Cortex of kidney (tissue), 1 donor: ENCODE measurements at places on chromosomes 16 and 17.

- no peak for DNase-seq
These were observed 1.8 kb downstream of the HOXB7 start for GRCh38 chr17:48609033-48609432.

GRCh38 chr17:73465130-73465952 lies 153.5 kb upstream of the CDC42EP4 start:
- DNase-seq: no peak

DNA sequence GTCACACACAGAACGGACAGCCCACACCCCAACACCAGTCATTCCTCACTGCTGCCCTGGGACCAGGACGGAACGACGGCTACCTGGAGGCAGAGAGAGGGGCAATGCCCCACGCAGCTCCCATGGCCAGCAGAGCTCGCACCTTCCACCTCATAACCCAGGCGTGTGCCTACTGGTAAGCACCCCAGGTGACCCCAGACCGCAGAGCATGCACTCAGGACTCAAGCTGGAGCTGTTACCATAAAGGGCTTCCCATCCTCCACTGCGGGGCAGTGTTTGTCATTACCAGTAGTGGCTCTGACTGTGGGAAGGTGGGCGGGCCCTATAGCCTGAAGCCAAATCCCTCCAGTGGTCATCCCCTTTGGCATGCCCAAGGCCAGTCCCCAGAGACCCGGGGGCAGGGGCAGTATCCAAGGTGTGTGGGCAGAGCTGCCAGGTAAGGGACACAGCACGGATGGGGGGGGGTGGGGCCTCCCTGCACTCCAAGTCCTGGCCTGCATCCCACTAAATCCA lies 4.7 kb upstream of the BCAR1 start:
- no peak for DNase-seq

DNA sequence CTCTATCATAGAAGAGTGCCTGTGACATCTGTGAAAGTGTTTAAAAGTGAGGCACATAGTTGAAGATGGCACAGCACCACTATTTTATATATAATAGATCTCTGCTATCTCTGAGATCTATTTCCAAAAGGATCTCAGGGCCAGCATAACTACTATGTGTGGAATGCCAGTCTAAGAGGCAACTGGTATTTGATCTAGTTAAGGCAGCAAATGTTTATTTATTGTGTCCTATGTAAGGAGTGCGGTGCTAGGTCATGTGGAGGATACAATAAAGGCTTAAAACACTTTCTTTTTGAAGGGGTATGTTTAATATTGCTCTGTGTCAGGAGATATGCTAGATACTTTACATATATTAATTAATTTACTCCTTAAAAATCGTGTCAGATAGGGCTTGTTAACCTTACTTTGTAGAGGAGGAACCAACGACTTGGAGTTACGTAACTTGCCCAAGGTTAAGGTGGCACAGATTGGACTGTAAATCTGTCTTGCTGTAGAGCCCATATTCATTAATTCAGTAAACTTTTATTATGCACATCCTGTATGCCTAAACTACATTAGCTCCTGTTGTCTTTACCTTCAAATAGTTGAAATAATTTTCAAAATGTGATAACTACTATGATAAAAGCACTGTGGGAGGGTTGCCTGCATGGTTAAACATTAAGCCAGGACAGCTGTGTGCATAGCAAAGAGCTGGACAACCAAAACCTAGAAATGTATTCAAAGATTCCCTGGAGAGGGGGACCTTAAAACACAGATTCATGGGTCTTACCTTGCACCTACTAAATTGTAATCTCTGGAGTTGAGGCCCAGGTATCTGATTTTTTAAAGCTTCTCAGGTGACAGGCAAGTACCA lies 83.3 kb downstream of the NLK start:
- DNase-seq: no peak

DNA sequence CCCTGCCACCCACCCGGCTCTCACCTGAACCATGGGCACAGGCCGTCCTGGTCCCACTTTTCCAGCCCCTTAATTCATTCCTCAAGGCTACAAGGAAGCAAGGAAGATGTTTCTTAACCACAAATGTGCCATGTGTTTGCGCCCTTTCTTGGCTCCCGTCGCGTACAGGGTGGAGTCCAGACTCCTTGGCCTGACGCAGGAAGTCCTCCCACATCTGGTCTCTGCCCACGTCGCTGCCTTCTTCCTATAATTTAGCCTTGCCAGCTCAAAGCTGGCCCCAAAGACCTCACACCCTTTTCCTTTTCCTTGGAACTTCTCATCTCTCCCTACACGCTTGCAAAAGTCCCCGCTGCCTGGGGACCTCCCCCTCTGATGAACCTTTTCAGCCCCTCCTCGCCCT lies 38.8 kb upstream of the BHLHA9 start:
- DNase-seq: no peak

- no peak for DNase-seq
These were observed 15.4 kb downstream of the RBFOX3 start for GRCh38 chr17:79595471-79595870.

GRCh38 chr16:27191352-27191924 lies 11.9 kb upstream of the KDM8 start:
- no peak for DNase-seq

DNA sequence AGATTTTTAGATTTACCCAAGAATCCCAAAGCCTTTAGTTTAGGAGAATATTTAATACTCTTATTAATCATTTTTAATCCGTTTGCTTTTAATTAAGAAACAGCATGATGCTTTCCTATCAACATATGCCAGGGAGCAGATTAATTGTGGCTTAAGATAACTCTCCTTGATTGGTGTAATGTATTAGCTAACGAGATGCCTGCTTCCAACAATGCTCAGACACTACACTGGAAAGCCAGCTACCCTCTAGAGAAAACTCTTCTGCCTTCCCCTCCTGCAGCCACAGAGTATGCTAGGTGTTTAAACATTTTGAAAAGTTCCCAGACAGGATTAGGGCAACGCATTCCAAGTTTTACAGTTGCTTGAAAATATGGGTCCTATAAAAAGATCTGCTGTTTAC lies 142.2 kb downstream of the AATF start:
- DNase-seq: no peak

GRCh38 chr17:82121660-82122629 lies 23.9 kb upstream of the FASN start:
- DNase-seq: no peak

DNA sequence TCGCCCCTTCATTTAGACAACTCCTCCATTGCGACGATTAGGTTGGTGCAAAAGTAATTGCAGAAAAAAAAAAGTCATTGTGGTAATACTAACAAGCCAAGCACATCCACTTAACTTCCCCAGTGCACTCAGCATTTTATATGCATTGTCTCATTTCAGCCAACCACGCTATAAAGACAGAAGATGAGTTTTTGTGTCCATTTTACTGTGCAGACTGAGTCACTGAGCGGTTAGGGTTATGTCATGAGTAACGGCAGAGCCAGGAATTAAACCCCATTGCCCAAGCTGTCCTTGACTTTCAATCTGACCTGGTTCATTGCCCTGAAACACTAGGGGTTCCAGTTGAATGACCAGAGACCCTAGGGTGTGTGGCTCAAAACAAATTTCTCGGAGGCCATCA lies 218.7 kb downstream of the XYLT1 start:
- no peak for DNase-seq

- DNase-seq: no peak
These were observed 118.1 kb downstream of the STXBP4 start for GRCh38 chr17:55086635-55087058.

DNA sequence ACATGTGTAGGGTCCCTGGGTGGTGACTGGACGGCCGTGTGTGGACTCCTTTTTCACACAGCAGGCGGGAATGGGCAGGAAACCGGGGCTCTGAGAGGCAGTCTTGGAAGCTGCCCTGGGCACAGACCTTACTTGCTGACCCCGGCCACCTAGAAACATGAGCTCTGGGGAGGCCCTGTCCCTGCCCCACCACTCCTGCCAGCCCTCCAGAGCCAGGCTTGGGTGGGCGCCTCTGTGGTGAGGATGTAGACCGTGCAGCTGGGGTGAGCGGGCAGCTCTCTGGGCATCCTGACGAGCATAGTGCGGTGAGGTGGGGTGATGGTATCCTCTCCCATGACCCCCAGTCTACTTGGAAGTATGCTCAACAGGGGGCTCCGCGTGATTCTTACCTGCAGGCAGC lies 121.3 kb downstream of the RAB11FIP4 start:
- no peak for DNase-seq

- no peak for DNase-seq
These were observed 37.6 kb upstream of the CNEP1R1 start for GRCh38 chr16:49987381-49987780.

- no peak for DNase-seq
These were observed 62.4 kb downstream of the VAT1L start for GRCh38 chr16:77850636-77851333.

DNA sequence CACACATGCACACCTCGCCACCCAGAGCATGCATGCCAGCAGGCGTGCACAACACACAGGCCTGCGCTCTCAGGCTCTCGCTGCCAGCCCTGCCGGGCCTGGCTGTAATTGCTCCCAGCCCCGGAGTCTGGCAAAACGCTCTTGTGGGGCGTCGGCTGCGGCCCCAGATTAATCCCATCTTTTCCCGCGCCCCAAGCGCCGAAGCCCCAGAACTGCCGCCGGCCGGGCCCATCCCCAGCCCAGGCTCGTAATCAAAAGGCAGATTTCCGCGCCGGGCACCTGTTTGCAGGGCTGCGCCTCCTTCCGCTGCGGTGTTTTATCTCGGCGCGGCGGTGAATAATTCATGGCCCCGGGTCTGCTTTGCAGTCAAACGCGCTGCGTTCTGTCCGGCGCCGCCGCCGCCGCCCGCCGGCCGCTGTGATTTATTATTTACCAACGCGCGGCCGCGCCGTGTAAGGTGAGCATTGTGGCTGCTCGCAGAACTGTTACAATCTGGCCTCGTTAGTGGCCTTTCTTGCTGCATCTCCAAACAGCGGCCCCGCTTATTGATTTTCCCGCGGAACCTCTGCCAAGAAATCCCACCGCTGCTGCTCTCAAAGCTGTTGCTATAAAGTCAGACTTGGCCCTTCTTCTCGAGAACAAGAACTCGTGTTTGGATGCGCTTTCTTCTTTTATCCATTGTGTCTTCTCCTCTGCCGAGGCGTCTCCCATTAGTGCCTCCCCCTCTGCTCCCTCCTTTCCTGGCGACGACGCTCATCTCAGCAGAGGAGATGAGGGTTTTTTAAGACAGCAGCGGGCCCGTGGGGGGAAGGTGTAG lies 126.1 kb downstream of the IRX5 start:
- DNase-seq: no peak

DNA sequence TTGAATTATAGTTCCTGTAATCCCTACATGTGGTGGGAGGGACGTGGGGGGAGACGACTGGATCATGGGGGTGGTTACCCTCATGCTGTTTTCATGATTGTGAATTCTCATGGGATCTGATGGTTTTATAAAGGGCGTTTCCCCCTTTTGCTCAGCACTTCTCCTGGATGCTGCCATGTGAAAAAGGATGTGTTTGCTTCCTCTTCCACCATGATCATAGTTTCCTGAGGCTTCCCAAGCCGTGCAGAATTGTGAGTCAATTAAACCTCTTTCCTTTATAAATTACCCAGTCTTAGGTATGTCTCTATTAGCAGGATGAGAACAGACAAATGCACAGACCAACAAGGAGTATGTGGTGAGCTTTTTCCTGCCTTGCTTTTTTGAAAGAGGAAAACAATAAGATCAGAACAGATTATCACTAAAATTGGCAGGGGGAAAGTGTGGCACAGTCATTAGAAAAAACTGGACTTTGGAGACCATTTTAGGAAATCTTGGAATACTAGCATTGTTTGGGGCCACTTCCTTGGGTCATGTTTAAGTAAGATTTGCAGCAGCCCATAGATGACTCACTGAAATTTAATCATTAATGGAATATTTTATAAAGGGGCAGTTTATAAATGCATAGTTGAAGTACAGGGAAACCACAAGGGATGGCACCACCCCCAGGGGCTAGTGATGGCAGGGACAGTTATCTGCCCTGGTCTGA lies 352.8 kb downstream of the CDH13 start:
- DNase-seq: no peak

DNA sequence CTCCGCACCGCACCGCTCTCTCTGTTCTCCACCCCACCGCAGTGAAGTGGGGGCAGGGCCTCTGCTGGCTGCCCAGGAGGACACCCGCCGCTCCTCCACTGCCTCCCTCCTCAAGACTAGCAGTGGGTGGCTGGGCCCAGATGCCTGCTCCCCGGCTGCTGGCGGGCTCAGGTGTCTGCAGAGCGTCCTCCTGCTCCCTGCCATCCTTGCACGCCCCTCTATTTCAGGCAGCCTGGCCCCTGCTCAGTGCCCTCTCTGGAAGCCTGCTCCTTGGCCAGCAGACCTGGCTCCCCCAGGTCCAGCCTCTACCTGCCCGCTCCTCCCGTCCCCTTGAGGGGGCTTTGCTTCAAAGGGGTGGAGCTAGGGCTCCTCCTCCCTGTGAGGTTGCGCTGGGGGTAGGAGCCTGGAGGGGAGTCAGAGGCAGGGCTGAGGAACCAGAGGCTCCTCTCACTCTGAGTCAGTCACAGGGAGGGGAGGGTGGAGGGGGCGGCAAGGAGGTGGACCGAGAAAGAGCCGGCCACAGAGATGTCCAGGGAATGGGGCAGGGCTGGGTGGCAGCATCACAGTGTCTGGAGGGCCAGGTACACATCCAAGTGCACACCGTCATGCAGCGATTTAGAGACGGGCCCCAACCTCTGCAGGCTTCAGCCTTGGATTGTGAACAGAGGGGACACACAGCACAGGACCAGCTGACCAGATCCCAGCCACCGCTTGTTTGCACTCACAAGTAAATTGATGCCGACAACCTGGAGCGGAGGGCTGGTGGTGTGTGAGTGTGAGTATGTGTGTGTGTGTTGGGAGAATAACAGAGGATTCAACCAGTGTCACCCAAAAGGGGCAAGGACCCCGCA lies 9.8 kb upstream of the TMEM92 start:
- DNase-seq: no peak

DNA sequence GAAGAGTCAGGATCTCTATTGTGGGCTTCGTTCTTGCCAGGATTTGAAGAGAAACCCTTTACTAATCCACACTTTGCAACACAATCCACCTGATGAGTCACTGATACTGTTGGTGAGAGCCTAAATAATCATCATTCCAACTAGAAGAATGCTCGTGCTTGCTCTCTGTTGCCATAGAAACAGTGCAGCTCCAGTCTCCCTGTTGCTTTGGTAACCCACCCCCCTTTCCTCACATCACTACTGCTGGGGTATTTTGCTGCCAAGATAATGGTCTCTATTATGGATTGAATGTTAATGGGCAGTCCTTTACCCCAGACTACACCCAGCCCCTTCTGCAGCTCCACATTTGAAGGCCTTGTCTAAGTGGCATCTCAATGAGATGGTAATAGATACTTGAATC lies 190.4 kb downstream of the ABCC12 start:
- no peak for DNase-seq

DNA sequence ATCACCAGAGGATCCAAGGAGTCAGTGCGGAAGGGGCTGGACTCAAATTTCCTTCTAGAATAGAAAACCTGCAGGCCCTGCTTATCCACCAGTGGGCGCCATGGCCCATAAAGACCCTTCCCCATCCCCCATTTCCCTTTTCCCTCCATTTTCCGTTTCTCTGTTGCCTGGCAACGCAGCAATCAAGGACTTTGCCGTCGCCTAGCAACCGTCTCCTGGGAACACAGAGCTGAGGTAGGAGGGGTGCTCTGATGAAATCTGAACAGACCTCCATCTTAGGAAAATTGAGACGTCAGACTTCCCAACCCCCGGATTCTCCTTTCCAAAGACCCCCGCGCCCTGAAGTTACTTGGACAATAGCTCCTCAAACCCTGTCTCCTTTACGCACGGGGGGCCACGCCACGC lies 5.7 kb downstream of the DLG4 start:
- no peak for DNase-seq
